ENCODE measurements at places on chromosomes 5 and 9.

DNA sequence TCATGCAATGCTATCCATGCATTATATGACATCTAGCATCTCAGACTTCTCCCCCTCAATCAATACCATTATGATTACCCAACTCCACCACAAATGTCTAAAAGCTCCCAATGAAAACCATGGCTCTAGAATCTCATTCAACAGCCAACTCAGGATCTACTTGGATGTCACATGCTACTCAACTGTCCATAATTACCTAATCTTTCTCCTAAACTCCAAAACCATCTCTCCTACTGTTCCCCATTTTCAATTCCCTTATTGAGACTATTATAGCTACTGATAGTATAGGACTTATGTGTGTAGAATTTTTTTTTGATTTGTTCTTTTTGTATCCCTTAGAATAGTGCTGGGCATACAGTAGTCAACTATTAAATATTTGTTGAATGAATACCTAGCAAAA is 8.2 kb upstream of the STRBP start:
- DNase-seq = no peak

DNA sequence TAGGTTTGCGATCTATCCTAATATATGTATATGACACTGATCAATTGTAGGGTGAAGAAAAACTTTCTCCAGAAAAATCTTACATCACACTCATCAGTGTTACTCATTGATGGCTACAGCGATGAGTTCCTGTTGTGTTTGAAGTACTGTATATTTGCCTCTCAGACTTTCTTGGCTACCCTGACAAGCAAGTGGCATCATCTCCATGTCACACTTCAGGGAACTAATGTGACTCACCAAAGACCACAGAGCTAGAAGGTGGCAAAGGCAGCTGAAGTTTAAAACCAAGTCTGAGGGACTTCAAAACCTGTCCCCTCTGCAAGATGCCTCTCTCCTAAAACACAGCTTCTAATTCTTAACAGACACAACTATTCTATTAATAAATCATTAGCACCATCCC is 451.4 kb downstream of the CTNND2 start:
- peak; percentile 4 for DNase-seq

DNA sequence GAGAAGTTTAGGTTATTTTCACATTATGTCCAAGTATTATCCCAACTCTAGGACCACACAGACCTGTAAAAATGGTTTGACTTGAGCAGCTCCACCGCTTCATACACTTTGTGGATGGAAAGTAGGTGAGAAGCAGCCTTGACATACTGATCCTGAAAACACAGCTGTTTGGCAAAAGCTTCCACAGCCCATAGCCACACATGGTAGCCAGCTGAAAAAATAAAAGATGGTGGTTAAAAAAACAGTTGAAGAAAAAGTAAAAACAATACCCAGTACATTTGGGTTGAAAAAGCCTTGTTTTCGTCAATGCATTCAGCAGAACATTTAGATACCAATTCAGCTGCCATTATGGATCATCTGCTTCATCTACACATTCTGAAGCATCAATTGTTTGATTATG is 36.7 kb downstream of the GEMIN5 start:
- peak; percentile 69 for DNase-seq

DNA sequence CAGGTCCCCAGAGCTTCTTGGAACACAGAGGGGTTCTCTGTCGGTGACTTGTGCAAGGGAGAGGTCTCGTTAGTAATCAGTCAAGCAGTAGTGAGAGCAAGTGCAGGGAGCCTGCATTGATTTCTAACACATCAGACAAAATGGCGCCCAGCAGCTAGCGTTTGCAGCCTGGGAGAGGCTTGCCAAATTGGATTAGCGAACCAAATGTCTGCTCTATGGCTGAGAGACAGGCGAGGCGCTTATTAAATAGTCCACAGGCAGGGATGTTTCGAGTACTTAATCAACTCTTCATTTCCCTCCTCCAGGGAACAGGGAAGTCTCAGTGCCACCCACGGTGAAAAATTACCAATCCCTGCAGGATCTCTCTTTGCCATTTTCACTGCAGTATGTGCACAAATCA is 131.4 kb upstream of the SHB start:
- no peak for DNase-seq

DNA sequence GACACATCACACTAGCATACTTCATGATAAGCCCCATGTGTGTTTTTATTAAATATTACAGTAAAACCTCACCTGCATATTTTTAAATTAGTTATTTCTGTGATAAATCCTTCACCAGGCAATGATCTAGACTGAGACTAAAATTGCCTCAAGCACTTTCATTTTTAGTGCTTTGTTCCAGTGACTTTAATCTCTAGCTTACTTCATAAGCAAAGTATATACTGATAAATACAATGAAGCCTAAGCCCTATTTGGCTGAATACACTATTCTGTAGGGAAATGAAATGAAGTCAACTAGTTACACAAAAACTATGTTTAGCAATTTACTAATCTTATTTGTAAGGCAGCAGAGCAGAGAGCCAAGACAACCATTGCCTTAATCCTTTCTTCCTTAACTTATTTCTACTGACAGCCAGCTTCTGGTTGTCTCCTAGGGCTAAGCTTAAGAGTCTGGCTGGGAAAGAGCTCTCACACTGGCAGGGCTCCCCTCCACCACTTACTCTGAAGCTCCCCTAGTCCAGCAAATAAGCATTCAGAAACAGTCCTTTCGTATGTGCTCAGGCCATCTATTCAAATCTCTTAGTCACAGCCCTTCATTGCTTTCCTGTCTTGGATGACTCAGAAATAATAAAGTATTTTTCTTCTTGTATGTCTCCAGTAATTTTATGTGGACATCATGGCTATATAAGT is 31.4 kb upstream of the MTAP start:
- peak; percentile 90 for DNase-seq
